ENCODE measurements at places on chromosomes 6 and 20.

GRCh38 chr20:19211661-19212468 lies 577 bp upstream of the SLC24A3 start:
- DNase-seq: peak; percentile 73

DNA sequence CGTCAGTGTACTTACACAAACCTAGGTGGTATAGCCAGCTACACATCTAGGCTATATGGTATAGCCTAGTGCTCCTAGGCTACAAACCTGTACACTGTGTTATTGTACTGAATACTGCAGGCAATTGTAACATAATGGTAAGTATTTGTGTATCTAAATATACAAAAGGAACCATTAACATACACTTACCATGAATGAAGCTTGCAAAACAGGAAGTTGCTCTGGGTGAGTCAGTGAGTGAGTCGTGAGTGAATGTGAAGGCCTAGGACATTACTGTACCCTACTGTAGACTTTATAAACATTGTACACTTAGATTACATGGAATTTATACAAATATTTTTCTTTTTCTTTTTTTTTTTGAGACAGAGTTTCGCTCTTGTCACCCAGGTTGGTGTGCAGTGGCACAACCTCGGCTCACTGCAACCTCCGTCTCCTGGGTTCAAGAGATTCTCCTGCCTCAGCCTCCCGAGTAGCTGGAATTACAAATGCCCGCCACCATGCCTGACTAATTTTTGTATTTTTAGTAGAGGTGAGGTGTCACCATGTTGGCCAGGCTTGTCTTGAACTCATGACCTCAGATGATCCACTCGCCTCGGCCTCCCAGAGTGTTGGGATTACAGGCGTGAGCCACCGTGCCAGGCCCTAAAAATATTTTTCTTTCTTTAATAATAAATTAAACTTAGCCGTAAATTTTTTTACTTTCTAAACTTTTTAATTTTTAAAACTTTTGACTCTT lies 15.4 kb upstream of the KIAA1755 start:
- peak; percentile 19 for DNase-seq

- no peak for DNase-seq
These were observed 51.9 kb upstream of the EDN1 start for GRCh38 chr6:12238219-12238618.

DNA sequence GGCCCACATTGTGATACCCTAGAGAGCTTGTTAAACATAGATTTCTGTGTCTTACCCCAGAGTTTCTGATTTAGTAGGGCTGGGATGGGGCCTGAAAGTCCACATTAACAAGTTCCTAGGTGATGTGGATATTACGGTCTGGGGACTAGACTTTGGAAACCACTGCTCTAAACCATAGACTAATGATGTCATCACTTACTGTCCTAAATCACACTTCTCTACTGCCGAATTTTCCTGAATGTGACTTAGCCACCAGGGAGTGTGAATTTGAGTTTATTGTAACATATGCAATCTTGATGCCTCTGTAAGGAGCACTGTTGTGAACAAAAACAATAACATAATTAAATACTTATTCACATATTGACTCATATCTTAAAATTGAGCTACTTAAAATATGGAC lies 165.6 kb downstream of the BTBD3 start:
- DNase-seq: no peak

DNA sequence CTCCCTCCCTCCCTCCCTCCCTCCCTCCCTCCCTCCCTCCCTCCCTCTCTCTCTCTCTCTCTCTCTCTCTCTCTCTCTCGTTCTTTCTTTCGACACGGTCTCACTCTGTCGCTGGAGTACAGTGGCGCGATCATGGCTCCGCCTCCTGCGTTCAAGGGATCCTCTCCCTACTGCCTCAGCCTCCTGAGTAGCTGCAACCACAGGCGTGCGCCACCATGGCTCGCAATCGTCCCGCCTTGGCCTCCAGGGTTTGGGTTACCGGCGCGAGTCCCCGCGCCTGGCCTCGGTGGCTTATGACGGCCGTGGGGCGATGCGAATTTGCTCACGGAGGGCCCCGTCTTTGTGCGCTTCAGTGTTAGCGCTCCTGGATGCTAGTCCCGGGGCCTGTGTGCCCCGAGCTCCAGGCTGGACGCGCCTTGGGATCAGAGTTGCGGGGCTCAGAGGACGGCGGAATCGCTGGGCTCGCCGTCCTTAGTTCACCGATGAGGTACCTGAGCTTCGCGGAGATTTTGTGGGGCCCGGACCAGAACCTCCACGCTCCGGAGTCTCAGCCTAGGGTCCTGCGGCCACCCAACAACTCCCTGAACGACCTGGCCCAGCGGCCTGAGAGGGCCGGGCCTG lies 45.2 kb downstream of the MCUR1 start:
- DNase-seq: no peak

GRCh38 chr6:150128425-150128824 lies 14.4 kb upstream of the PPP1R14C start:
- DNase-seq: no peak

- DNase-seq: no peak
These were observed 328.2 kb downstream of the PHF3 start for GRCh38 chr6:63963769-63964315.

GRCh38 chr20:43843096-43843964 lies 71.3 kb upstream of the TOX2 start:
- no peak for DNase-seq

GRCh38 chr20:51801122-51801822 lies 1.0 kb downstream of the SALL4 start:
- DNase-seq: no peak

- no peak for DNase-seq
These were observed 22.1 kb downstream of the CST4 start for GRCh38 chr20:23666698-23667097.

GRCh38 chr20:53706466-53707370 lies 113.1 kb upstream of the ZNF217 start:
- no peak for DNase-seq

Measured in right forelimb (tissue), 1 donor.